ENCODE measurements at places on chromosomes 1 and 21.

DNA sequence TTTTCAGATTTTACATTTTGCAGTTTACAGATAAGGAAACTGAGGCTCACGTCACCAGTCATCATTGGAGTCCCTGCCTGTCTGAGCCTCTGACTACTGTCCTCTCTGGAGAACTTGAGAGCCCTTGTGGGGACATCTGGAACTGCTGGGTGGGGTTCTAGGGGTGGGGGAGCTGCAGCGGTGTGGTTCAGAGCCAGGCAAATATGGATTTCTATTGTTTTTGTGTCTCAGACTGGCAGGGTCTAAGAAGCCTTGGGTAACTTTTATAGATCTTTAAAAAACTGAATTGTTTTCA, 46.9 kb downstream of the IER5 start:
- DNase-seq = peak; percentile 69

DNA sequence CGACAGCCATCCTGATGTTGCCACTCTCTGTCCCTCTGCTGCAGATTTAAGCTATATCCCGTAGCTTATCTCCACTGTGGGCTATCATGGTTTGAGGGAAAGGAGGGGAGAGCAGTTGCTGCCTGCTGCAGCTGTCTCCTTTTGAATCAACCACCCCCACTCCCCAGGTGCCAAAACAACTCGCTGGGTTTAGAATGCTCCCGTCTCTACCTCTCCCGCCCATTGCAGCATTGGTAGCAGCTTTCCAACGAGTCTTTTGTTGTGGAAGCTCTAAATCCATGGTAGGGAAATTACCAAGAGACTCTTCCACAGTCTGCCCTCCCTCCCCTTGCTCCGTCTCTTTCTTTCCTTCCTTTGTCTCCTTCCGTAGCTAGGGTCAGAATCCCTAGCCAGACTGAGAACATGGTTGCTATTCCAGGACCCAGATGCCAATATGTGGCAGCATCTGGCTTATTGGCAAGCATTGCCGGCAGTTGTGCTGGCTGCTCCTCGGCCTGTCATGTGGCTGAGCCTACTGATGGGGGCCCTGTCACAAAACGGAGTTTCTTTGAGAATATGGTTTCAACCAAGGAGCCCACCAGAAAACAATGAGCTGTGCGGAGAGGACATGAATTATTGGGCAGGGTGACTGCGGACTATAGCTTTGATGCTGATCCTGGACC, 230.7 kb downstream of the RPS6KC1 start:
- DNase-seq = no peak

DNA sequence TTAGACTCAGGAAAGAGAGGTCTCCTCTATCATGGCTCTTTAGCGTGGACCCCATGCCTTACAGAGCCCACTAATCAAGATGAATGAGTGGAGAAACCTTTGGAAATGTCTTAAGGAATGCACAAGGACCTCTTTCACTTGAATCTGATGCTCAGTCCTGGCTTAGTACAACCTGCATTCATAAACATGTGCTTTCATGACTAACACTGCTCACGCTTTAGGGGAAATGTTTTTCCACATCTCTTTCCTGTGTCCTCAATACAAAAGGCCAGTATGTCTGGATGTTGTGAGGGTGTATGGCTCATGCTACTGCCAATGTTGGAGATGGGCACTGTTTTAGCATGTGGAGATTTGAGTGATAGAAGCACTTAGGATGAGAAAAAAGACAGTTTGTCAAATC, 14.2 kb upstream of the GNG12 start:
- DNase-seq = no peak

DNA sequence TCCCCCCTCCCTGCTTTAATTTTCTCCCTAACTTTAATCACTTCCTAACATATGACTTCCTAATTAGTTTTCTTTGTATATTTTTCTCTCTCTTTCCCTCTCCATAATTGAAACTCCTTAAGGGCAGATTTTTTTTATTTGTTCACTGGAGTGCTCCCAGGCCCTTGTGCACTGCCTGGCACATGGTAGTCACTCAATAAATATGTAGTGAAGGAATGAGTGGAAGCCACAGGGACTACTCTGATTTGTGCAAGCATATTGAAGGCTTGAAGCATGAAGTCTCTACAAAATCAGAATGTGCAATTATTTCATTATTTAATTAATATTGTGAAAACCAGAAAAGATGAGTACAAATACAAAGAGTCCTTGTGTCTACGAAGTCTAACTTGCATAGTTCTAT, 41.5 kb downstream of the SNX7 start:
- DNase-seq = no peak

DNA sequence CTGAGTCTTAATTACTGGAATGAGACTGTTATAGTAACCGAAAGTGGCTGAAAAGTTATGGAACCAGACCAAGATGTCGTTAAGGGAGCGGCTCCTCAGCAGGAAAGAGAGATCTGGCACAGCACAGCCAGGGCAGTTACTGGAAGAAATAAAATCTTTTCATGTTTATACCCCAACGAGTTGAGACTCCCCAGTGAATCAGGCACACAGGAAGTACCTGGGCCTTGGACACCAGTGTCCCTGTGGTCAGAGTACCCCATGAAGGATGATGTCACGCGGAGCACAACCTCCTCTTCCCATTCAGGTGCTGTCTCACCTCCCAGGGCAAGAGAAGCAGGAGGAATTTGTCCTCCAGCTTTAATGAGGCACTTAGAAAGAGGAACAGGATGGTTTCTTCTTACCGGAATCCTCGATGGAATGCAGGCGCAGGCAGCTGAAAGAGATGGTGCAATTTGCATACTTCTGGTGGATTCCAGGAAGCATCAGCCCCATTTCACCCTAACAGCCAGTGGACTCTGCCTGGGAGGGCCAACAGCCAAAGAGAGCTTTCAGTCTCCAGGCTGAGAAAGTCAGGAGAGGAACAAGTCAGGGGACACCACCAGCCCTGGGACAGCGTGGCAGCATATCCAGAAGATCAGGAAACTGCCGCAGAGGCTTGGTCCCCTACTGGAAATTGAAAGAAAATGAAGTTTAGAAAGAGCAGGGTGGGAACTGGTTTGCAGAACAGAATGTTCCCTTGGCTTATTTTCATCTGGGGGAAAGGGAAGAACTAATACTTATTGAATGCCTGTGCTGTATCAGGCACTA, 35.9 kb upstream of the CTTNBP2NL start:
- DNase-seq = no peak

DNA sequence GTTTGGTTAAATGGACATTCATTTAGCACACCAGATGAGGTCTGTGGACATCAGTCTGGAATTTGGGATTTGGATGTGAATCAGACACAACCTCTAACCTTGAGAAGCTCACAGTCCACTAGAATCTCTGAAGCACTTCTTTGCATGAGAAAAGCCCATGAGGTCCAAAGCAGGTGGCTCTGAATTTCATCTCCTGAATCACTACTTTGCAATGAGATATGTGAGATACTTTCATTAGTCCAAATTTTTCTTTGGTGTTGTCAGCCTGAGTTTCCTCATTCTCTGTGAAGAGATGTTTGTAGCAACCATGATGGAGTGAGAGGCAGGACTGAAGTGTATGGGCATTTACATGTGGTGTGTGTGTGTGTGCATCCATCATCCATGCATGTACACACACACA, 16.5 kb upstream of the LCE2D start:
- DNase-seq = no peak

- DNase-seq = no peak
Measured at GRCh38 chr1:66489151-66489550, 44.8 kb upstream of the SGIP1 start.

DNA sequence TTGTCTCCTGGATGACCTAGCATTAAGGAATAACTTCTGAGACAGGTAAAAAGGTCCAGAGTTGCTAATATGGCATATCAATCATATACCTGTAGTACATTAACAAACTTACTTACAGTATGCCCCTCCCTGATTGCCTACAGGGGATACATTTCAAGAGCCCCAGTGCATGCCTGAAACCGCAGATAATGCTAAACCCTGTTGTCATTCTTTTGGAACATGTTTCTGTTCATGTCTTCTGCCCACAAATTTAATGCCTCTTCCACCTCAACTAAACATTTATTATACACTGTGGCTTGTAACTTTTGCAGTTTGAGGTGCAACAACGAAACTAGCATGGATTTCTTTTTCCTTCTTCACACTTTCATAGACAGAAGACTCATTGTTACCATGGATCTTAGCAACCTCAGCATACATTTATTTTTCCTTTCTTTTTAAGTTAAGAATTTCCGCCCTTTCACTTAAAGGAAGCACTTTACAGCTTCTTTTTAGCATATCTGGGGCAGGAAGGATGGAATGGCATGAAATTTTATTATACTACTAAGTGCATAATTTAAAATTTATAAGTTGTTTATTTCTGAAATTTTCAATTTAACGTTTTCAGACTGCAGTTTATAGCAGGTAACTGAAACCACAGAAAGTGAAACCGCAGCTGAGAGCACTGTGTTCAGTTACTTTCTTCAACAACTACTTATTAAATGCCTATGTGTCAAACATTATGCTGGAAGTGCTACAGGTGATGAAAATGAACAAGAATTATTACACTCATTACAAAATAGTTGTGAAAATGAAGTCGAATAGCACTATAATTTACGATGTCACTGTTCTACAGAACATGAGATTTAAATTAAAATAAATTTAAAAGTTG, 25.3 kb downstream of the F13B start:
- no peak for DNase-seq
